ENCODE measurements at places on chromosomes 5 and 9.

DNA sequence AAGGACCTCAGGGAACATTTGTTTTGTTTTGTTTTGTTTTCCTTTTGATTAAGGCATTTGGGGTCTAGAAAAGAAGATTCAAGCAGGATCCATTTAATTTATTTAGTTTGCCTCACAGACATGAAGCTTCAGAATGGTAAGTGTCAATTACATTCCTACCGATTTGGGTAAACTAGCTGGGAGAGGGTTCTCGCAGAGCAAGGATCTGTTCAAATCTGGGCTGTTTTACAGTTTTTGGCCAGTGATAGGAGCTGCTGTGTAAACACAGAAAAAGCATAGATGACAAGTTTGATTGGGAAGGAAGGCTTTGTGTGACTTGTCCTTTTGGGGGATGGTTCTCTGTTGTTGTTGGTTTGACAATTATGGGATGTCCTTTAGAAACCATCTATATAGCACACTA lies 470.3 kb upstream of the WWC1 start:
- DNase-seq: no peak

GRCh38 chr5:115487168-115487567 lies 57.4 kb downstream of the FEM1C start:
- DNase-seq: no peak

- DNase-seq: no peak
Measured at GRCh38 chr5:13316176-13316575, 628.3 kb downstream of the DNAH5 start.

- no peak for DNase-seq
Measured at GRCh38 chr9:117160254-117160653, 254.6 kb downstream of the ASTN2 start.

DNA sequence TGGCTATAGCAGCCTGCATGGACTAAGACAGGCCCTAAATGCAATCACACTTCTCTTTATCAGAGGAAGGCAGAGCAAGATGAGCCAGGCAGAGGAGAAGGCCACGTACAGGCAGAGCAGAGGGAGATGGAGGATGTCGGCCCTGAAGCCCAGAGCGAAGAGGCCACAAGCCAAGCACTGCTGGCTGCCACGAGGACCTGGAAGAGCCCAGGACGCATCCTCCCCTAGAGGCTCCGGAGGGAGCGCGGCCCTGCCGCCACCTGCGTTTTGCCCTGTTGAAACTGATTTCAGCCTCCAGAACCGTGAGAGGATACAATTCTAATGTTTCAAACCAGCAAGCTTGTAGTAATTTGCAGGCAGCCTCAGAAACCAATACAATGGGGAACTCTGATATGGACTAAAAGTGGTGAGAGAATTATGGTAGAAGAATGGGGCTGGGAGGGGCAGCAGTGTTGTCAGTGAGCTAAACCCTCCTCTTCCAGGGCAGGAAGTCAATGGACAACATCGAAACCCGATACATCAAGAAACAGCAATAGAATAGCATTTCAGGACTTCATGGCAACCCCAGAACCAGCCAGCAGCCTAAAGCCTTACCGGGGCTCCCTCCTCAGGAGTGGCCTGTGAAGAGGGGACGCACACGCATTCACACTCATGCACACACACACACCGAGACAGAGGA lies 32.6 kb downstream of the ADAMTS2 start:
- DNase-seq: no peak

DNA sequence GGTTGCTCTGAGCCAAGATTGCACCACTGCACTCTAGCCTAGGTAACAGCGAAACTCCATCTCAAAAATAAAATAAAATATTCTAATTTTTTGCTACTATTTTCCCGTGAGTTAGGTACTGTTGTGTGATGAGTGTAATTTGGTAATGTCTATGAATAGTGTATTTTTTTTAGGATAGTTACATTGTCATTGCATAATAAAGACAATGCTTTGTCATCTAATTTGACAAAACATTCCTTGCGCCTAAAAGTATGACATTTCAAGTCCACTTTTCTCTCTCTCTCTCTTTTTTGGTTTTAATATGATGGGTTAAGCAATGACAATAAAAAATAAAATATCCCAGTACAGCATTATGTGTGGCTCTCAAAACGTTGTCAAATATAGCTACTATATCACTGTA lies 29.3 kb downstream of the UBE2R2 start:
- DNase-seq: no peak

DNA sequence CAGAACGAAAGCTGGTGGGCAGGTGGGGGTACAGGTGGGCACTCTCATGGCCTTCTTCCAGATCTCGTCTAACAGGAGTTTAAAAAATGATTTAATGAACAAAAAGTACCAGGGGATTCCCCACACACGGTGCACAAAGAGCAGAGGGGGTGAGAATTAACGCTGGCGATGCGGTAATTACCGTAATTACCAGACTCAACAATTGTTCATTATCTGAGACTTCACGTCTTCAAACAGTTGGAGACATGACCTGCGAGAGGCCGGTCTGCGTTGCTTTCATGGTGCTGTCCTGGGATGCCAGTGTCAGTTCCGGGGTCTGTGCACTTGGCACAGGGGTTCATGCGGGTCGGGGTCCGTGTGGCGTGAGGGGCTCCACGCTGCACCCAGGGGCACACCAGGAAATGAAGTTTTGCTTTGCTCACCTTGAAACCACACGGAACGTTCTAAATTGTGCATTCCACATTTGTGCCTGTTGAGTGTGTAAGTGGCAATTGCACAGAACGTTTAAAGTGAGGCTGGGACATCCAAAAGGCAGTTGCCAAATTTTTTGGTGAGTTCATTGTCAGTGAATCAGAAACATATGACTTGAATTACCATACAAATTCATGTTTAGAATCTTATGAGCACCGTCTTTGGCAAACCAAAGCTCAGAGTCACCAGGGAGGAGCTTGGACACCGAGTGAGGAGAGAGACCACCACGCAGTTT lies 256.4 kb upstream of the IRX1 start:
- no peak for DNase-seq

- no peak for DNase-seq
Measured at GRCh38 chr5:177291735-177292134, 11.8 kb downstream of the RAB24 start.

DNA sequence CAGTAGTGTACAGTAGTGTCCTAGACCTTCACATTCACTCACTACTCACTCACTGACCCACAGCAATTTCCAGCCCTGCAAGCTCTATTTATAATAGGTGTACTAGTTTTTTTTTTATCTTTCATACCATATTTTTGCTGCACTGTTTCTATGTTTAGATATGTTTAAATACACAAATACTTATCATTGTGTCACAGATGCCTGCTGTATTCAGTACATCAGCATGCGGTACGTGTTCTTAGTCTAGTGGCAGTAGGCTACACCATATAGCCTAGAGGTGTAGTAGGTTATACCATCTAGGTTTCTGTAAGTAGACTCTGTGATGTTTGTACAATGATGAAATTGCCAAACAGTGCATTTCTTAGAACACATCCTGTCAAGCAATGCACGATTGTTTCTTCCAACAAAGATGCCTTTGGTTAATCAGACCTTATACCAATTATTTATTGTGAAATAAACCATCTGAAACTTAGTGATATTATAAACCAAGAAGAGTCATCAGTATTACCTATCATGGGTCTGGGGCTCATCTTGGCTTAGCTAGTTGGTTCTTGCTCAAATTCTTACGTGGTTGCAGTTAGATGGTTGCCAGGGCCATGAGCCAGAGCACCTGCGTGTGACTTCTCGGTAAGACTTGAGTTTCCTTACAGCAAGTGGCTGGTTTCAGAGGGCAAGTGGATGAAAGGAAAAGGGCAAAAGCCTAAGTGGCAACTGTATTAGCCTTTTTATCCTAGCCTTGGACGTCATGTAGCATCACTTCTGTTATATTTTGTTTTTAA lies 41.1 kb downstream of the ERBIN start:
- DNase-seq: no peak

DNA sequence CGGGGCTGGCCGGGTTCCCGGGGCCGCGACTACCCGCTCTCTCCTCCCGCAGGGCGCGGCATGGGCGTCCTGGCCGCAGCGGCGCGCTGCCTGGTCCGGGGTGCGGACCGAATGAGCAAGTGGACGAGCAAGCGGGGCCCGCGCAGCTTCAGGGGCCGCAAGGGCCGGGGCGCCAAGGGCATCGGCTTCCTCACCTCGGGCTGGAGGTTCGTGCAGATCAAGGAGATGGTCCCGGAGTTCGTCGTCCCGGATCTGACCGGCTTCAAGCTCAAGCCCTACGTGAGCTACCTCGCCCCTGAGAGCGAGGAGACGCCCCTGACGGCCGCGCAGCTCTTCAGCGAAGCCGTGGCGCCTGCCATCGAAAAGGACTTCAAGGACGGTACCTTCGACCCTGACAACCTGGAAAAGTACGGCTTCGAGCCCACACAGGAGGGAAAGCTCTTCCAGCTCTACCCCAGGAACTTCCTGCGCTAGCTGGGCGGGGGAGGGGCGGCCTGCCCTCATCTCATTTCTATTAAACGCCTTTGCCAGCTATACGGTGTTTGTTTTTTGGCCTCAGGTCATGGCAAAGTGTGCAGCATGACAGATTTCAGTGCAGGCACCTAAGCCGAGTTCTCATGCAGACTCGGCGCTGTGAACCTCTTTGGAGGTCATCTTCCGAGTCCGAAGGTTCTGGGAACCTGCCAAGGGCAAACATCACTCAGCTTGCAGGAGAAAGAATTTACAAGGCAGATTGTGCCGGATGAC lies 516 bp downstream of the MRPL41 start:
- DNase-seq: no peak

- DNase-seq: no peak
Measured at GRCh38 chr5:126461838-126462237, 38.6 kb downstream of the GRAMD2B start.

- no peak for DNase-seq
Measured at GRCh38 chr5:93572608-93573353, 8.2 kb downstream of the NR2F1-AS1 start.

- DNase-seq: no peak
Measured at GRCh38 chr5:10705747-10706146, 55.3 kb downstream of the DAP start.

GRCh38 chr5:104048231-104048630 lies 485.6 kb upstream of the NUDT12 start:
- no peak for DNase-seq

DNA sequence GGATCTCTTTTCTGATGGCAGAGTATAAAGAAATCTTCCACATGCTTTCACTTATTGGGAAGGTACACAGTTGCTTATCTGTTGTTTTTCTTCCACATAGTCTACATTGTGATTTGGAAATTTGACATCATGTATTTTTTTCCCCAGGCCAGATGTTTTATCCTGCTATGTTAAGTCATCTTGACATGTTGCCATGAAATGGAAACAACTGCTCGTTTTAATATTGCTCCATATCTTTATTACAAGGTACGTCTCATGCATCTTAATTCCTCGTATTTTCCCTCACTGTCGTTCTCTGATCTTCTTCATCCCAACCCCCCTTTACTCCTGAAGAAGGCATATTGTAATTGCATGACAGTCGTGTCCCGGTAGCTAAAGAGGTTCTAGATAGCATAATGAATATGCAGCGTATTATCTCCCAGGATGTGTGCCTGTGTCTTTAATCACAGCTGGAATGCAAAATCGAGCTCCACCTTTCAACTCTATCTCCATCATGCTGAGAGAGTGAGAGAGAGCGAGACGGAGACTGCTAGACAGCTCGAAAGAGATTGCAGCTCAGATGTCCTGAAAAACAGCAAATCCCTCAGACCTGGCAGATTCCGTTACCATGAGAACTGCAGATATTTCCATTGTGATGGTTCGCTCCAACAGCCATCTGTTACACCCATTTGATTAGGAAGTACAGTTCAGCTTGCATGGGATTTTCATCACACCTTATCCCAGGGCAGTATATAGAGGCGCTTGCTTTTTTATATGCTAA lies 281.7 kb downstream of the TMEM38B start:
- no peak for DNase-seq

GRCh38 chr5:141507387-141508091 lies 18.7 kb downstream of the PCDHGC5 start:
- no peak for DNase-seq

GRCh38 chr5:52150501-52150900 lies 637.2 kb upstream of the ITGA1 start:
- DNase-seq: no peak

DNA sequence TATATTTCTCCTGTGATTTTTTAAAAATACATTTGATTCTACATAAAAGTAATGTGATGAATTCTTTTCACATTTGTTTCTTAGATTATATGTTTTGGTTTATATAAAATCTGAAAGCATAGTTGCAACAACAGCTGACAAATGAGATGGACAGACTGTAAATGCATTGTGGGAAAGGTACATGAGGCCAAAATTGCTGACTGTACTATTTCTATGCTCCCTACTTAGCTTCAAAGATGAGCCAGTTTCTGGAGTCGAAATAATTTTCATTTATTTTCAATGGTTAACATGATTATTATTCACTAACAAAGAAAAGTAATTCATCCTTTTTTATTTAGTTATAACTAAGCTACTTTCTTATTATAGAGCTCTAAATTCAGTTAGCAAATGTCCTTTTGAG lies 441.3 kb upstream of the CCNG1 start:
- no peak for DNase-seq

GRCh38 chr5:17089690-17090089 lies 127.7 kb upstream of the BASP1 start:
- no peak for DNase-seq

DNA sequence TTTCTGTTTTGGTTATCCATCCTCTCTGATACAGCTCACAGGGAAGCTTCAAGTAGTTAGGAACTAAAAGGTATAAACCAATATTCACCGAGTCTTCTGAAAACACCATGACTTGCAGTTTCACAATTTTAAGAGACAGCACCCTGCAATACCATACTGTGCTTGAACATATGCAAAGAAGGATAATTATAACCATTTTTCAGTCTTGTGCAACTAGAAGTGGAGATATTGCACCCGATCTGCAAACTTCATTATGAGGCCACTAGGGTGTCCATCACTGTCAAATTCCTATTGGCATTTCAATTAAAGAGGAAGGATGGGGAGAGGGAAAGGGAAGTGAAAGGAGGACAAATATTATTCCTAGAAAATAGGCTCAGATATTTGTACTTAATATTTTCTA lies 32.4 kb upstream of the CEP120 start:
- no peak for DNase-seq

DNA sequence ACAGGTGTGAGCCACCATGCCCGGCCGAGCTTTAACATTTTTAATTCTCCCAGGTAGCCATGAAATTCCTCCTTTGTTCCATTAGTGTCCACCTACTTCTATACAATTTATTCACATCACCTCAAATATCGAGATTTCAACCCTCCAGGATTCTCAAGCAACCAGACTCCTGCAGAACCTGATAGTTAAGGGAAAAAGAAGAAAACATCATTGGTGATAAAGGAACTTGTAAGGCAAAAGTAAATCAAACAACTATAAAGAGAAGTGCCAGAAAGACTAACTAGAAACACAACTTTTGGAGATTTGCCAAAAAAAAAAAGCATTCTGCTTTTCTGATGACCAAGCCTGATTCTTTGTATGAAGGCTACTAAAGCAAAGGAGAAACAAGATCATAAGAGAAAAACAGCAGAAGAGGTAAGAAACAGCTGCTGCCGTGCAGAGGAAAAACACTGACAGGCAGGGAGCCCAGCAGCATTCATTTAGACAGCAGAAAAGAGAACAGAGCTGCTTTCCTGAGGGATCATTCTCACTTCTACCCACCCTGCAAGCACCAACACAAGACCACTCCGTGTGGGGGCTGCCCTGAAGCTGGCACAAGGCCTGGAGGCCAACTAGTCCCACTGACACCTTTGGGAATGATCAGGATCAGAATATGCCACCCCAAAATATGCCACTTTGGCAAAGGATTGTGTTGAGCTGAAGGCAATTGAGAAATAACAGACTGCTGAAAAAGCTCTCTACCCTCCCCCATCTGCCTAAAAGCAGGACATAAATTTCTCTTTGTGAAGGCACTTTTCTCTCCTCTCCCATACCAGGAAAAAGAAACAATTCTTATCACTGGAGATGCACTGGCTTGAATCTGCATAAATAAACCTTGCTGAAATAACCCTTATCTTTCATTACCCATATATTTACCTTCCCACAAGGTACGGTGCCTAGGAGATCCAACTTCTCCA lies 75.1 kb downstream of the ALDH7A1 start:
- no peak for DNase-seq

Data from CD4-positive, alpha-beta T cell (primary cell).